Transverse colon (tissue), 4 donors: ENCODE measurements at places on chromosomes 13 and 19. TPM values are rescaled to one million over a fixed set of nuclear protein-coding genes. Genes with fewer than 3 reads are reported as not detected.
A peak's percentile ranks its signal among the peaks of the same experiment; 100 is the strongest.

DNA sequence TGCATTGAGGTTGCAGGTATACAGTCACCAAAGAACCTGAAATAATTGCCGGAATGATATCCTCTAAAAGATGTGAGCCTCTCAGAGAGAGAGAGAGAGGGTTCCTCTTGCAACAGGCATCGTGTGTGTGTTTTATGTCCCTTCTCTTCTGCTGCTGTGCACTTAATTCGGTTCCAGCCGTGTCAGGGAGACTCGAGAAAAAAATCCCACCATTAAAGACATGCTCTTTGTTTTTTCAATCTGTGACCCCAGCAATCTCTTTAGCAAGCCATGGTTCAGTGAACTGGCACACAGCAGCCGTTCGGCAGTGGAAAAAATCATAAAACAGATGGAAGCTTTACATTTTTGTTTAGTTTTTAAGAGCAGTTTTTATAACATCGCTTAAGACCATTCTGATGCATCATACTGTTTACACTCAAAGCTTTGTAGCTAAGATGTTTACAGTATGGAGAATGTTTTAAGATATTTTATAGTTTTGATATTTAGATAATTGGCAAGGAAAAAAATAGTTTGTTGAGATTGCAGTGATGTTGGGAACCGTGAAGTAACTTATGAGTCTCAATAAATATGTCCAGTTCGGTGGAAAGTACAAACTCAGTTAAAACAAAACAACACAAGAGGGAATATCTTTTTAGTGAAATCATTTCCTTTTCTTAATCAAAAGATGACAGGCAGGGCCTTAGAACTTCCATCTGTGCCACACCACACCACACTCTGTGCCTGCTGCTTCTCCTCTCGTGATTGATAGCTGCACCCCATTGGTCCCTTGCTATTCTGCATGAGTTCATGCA is 31.2 kb upstream of the ZNF536 start:
- no peak for DNase-seq

DNA sequence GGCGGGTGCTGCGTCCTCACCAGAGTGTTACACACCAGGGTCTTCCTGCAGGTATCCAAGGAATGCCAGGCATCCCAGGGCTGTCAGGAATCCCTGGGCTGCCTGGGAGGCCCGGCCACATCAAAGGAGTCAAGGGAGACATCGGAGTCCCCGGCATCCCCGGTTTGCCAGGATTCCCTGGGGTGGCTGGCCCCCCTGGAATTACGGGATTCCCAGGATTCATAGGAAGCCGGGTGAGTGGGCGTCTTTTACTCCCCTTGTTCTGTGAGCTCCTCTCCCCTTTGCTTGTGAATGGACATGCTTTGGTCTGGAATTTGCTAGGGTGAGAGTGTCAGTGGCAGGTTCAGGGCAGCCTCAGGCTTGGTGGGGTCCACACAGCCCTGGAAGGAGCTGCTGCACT is 75.9 kb downstream of the RAB20 start:
- DNase-seq = no peak

DNA sequence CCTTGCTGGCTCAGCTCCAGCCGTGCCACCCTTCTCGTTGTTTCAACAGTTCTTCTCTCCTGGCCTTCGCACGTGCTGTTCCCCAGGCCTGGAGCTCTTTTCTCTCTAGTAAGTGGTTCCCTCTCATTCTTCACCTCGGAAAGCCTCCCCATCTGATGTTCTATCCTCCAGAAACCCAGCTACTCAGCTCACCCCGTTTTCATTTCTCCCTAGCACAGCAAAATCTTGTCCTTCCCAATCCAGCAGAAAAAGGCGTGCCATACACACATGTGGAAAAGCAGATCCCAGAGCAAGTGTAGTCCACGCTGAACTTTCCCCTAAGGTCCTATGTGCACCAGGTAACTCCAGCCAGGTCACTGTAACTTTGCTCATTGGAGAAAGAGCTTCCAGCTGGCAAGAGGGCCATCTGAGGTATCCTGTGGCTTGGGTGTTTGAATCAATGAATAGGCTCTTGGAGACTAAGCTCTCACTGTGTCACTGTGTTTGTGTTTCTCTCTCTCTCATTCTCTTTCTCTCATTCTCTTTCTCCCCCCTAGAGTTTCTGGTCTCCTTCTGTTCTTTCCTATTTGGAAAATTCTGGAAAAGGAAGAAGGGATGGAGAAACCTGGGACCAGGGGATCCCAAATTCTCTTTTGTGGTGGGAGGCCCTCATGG is 49.0 kb downstream of the COLGALT1 start:
- DNase-seq = no peak

GRCh38 chr13:111202156-111202621 is 87.1 kb downstream of the ARHGEF7 start:
- DNase-seq = no peak

DNA sequence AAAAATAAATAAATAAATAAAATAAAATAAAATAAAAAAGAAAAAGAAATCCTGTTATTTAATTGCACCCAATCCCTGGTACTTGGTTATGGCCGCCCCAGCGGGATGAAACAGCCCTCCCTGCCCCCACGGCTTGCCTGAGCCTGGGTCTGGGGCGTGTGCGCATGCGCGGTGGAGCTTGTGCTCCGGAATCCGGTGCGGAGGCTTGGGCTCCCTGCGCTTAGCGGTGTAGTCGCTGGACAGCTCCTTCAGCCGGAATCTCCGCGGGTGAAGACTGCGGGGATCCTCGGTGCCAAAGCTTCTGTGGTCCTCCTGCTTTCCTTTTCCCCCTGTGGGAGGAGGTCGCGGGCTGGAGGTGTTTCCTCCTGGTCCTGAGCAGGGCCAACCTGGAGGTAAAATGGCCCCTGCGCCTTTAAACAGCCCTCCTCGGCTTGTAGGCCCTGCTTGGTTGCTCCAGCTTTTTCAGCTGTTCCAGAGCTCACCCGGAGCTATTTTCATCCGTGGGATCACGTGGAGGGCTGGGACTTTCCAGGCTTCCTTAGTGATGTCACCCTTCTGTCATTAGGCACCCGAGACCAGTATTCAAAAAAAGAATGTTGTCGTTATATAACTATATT is at the start of gene PLA2G4C:
TSS of gene PLA2G4C (minus strand) at position 468 of the 617 bp plus-strand sequence. CDS start 4,288 bp downstream, outside the sequence.
- peak; percentile 89 for DNase-seq

DNMT1 gene
- total RNA-seq = 36.3 TPM

C1QTNF9B gene
- total RNA-seq = not detected

SHANK1 gene
- not detected for total RNA-seq
